ENCODE measurements at places on chromosomes 11 and 22.
A peak's percentile ranks its signal among the peaks of the same experiment; 100 is the strongest.

DNA sequence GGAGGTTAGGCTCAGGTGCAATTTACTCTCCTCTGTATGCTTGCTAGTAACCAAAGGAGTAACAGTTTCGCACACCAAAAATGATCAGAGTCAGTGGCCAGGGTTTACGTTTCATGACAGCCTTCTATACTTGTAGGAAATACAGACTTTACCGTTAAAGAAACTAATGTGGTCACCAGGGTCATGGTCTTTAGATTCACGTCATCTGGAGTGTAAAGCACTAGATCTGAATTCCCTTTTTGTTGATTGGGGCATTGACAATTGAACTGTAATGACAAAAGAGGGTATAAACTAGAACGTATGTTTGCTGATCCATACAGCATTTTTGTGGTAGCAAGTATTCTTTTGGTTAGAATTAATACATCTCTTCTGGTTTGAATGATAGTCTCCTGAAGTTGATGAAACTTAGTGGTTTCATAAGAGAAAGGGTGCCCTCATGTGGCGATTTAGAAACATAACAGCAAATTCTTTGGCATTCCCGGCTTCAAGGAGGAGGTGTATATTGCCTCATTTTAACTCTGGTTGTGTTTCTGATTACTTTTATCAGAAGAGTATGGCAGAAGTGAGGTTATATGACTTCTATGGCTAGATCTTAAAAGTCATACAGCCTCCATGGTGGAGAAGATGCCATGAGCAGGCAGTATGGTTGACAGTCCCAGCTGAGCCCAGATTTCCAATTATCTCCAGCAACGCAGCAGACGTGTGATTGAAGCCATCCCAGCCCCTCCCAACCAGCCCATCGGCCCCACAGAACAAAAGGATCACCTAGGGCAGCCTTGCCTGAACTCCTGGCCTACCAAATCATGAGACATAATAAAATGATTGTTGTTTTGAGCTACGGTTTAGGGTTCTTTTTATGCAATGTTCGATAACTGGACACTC is 35.1 kb downstream of the MMP7 start:
- DNase-seq, result peak; percentile 71

DNA sequence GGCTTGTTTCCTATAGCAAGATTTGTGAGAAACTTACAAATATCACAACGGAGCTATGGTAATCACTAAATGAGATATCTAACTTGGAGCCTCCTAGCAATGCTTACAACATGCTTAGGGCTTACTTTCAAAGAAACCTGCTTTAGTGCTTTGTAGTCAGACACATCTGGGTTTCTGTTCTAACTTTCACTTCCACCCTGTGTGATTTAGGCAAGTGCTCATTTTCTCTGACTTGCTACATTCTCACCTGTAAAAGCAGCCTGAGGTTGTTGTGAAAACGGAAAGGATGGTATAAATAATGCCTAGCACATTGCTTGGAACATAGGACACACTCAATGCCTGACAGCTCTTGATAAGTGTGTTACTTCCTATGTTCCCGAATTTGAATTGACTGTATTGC is 45.6 kb downstream of the LRRC4C start:
- no peak for DNase-seq

DNA sequence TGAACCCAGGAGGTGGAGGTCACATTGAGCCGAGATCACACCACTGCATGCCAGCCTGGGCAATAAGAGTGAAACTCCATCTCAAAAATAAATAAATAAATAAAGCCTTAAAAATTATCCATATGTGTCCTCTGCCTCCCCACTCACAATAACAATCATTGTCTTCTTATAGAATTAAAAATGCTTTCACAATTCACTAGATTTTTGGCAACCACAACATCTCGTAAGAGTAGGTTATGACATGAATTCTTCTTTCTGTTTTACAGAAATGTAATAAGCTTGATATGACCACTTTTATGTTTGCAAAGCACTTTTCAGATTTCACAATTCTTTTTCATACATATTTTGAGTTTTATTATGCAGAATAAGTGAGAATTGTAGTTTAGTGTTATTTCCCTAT is 54.5 kb upstream of the HSPA8 start:
- DNase-seq, result no peak

DNA sequence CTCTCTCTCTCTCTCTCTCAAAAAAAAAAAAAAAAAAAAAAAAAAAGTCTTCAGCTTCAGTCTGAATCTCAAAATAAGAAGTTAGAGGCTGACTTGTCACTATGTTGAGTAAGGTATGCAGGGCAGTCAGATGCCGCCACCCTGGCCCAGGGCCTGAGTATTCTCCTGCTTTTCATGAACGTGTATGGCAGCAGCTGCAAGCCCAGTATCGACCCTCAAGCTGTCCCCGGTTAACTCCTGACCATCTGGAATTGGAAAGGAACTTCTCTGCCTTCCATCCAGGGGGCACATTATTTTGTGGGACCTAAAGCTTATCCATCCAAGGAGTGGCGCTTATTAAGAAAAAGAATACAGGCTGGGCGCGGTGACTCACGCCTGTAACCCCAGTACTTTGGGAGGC is 11.4 kb downstream of the MRGPRD start:
- no peak for DNase-seq

DNA sequence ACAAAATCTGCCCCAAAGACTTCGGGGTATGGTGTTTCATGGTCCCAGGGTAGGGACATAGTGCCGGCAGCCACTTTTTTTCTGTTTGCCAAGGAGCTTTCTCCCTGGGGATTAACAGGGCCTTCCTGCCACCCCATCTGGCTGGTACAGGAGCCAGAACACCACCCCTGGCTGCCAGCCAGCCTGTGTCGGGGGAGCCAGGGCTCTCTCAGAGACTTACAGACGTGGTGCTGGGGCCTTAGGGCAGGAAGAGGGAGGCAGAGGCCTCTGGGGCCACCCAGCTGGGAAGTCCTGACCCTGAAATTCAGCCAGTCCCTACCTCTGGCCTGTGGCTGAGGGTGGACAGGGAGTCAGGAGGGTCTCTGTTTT is 52.4 kb upstream of the CDON start:
- DNase-seq, result no peak

- no peak for DNase-seq
Measured at GRCh38 chr11:118441770-118442275, 5.5 kb downstream of the KMT2A start.

DNA sequence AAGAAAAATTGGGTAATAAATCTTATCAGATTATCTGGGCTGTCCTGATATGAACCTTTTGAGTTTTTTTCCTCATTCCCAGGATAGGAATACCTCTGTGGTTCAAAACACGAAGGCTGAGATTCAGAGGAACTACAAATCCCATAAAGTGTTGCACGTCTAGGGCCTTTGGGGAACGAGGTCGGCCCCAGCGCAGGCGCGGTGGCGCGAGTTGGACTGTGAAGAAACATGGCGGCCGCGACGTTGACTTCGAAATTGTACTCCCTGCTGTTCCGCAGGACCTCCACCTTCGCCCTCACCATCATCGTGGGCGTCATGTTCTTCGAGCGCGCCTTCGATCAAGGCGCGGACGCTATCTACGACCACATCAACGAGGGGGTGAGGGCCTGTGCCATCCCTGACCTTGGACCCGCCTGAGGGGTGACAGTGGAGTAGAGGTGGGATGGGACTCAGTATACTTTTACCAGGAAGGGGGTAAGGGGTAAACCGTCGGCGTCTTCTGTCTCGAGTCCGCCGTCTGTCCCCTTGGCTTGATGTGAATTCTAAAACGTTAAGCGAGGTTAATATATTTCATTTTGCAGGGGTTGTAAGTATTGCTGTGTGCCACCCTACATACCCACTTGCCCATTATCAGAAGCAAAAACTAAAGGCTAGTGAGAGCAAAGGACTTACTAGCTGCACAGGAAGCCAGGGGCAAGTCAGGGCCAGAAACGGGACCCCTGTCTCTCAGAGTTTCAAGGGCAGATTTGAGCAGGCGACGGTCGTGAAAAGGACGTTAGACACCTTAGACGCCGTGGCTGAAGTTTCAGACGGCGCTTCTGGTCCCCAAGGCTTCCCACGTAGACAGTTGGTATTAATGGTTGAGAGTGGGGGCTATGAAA is at the start of gene UQCR10:
Gene UQCR10, plus strand, starts transcription at position 199 of the 881 bp plus-strand sequence. Its CDS starts 30 bp downstream, at position 229.
- peak; percentile 92 for DNase-seq

DNA sequence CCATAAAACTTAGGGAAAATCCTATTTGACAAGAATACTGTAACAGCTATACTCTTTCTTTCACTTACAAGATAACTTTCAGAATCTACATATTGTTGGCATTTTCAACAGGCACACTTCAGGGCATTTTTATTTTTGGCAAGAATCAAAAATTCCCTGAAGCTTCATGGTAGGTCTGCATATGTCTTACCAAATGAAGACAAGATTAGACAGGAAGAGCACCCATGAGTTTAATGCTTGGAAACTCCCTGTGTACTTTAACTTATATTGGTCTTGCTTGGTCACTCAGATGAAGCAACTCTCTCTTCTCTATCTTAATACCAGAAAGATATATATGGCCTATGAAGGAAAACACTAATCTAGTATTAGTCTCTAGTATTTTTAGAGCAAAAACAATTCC is 137.7 kb downstream of the ATG16L2 start:
- DNase-seq, result no peak

GRCh38 chr22:37552524-37553163 is 7.6 kb upstream of the CDC42EP1 start:
- DNase-seq, result no peak

- no peak for DNase-seq
Measured at GRCh38 chr11:34044664-34045485, 6.7 kb upstream of the CAPRIN1 start.

DNA sequence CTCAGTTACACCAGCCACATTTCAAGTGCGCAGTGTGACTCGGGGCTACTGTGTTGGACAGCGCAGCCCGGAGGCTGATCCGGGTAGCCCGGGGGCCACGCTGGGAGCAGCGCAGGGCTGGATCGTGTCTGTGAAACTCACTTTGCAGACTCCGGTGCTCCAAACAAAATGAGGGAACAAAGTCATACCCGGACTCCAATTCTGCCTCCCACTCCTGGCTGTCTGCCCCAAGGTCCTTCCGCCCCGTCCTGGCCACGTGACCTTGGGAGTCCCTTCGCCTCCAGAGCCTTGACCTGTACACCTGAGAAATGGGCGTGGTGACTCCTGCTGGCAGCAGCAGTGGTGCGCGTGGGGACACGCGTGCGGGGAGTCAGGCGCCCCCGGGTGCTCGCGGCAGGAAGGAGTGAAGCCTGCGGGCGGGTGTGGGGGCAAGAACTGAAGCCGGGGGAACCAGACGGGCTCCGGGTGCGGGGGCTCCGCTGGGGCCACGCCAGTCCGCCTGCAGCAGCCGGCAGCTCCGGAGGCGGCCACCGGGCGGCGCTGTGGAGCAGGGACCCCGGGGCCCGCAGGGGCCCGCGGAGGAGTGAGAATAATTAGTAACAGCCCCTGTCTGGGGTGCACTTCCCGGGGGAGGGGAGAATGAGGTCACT is 42.4 kb downstream of the KCNJ4 start:
- DNase-seq, result peak; percentile 25

DNA sequence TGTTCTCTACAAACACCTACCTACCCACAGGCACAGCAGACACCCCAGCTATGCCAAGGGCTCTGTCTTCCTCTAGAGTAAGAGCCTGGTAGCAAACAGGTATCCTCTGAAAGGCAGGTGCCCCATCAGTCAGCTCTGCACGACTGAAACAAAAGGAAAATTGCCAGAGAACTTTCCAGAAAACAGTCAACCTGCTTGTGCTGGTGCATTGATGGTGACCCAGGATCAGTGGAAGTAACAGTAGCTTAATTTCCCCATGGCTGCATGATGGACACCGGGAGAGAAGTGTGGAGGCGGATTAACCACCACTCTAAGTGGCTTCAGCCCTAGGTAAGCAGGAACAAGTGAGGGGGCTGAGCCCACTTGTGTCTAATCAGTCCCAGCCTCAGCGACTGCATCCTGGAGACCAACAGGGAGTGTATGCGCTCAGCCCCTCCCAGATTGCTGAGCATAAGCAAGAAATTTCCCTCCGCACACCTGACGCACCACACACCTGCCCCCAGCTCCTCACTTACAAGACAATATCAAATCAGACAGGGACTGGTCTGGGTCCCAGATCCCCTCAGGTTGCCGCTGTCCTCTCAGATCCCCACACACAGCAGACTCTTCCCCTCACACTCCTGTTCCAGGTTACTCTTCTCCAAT is 70.7 kb upstream of the IGLL5 start:
- DNase-seq, result no peak

- DNase-seq, result no peak
Measured at GRCh38 chr11:131787119-131787518, 416.7 kb downstream of the NTM start.

- DNase-seq, result no peak
Measured at GRCh38 chr11:112175599-112175952, 264 bp downstream of the BCO2 start.

GRCh38 chr11:36041988-36042611 is 98.2 kb downstream of the LDLRAD3 start:
- DNase-seq, result no peak

DNA sequence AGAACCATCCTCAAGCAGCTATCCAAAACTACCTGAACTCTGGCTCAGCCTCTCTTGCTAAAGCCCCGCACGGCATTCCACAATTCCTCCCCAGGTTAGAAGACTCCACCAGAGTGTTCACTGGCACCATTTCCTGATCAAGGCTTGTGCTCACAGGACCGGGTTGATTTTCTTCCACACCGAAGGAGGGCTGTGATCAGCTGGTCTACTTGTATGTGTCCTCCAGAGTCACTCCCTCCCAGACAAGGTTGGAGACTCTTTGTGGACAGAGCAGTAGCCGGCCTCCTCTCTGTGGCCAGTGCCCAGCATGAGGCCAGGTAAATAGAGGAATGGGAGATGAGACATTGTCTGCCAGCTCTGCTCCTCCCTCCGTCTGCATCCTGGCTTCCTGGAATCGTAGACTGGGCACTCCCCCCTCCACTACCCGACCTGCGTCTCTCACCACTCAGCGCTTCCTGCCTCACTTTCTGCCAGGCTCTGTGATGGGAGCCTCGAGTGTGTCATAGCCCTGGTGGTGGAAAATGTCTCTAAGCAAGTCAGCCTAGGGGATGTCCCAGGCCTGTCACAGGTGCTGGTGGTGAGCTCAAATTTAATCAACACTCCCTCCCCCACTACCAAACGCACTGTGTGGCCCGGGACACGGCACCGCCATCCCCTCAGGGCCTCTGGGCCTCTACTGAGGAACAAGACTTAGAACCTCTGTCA is 12.5 kb upstream of the TMPRSS6 start:
- DNase-seq, result peak; percentile 97

GRCh38 chr11:12478743-12479142 is 101.4 kb downstream of the PARVA start:
- DNase-seq, result no peak

- no peak for DNase-seq
Measured at GRCh38 chr11:35363854-35364780, 55.2 kb downstream of the SLC1A2 start.

DNA sequence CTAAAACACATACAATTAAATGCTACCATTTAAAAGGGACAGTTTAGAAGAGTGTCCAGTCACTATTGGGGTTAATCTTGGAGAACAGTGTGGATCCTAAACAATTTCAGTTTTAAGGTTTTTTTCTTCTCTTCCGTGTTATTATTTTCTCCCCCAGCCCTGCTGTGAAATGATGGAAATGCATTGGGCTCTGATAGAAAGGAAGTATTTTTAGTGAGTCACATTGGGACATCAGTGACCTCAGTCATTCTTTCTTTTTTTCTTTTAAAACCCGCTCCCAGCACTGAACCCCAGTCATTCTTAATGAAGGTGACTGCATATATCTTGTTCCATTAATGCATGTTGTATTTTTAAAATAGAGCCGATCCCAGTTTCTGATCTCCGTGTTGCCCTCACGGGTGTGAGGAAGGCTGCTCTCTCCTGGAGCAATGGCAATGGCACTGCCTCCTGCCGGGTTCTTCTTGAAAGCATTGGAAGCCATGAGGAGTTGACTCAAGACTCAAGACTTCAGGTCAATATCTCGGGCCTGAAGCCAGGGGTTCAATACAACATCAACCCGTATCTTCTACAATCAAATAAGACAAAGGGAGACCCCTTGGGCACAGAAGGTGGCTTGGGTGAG is 93.2 kb upstream of the OR4B1 start:
- DNase-seq, result no peak

- peak; percentile 18 for DNase-seq
Measured at GRCh38 chr22:50691521-50691920, 18.9 kb downstream of the SHANK3 start.

Measured in central memory CD4-positive, alpha-beta T cell (primary cell).